Activated naive CD4-positive, alpha-beta T cell treated with anti-CD3 and anti-CD28 coated beads for 36 hours (primary cell): ENCODE measurements at places on chromosomes 3 and 15. TPM values are rescaled to one million over a fixed set of nuclear protein-coding genes. Genes with fewer than 3 reads are reported as not detected.

DNA sequence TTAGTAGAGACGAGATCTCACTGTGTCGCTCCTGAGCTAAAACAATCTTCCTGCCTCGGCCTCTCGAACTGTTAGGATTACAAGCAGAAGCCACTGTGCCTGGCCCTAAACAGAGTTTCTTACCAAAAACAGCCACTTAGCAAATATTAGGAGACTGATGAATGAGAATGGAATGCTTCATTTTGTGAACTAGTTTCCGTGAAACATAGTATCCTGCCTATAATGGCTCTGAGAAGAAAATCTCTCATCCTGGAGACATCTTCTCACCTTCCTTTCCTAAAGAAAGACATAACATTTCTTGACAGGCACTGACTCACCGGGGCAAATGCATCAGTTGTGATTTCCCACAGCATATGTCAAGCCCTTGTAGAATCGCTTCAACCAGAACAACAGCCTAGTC lies 44.9 kb downstream of the GJD2 start:
- H3K4me3 ChIP-seq, result no peak overlapping the region
- DNase-seq, result no peak
- H3K27ac ChIP-seq, result no peak overlapping the region
- H3K4me1 ChIP-seq, result no peaks in the 10 kb centered on the region

GRCh38 chr3:51581524-51581923 lies 43.0 kb downstream of the RAD54L2 start:
- no peak overlapping the region for H3K4me3 ChIP-seq
- H3K27me3 ChIP-seq, result no peaks in the 10 kb centered on the region
- no peak for DNase-seq
- peaks cover 10% of the 10 kb centered on the region for H3K4me1 ChIP-seq
- no peak overlapping the region for H3K27ac ChIP-seq
- peaks cover 8% of the 10 kb centered on the region for H3K36me3 ChIP-seq

DNA sequence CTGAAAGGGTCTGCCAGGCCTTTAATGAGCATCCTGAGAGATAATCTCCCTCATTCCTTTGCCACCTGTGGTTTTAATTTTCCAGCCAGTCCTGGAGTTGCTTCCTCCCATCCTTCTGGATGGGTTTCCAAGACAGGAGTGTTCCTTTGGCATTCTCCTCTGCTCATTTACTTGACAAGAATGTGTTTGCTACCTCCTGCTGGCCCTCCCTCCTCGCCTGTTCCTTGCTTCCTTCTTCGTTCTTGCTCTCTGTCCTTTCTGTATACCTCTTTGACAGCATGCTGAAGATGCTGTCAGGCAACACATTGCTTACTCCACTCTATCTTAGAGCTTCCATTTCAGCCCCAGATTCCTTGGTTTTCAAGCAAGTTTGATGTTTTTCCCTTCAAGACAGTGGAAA lies 46.0 kb downstream of the ERC2 start:
- DNase-seq, result no peak
- peaks cover 5% of the 10 kb centered on the region for H3K4me1 ChIP-seq
- peak overlapping the region; percentile 5 for H3K27ac ChIP-seq
- H3K27me3 ChIP-seq, result peaks cover 14% of the 10 kb centered on the region
- H3K4me3 ChIP-seq, result no peak overlapping the region

- peak within 1 kb of the TSS; percentile 92 for H3K4me3 ChIP-seq
- peaks cover 6% of the 10 kb centered on the region for H3K27me3 ChIP-seq
- peaks cover 29% of the 10 kb centered on the region for H3K4me1 ChIP-seq
These were observed at the start of gene EID1 for GRCh38 chr15:48877630-48878595. EID1 (plus strand) TSS chr15:48878134; CDS start chr15:48878177, 43 bp downstream.

GRCh38 chr3:24981924-24982323 lies 446.1 kb upstream of the RARB start:
- no peak for DNase-seq
- H3K4me1 ChIP-seq, result no peaks in the 10 kb centered on the region
- no peaks in the 10 kb centered on the region for H3K36me3 ChIP-seq
- no peak overlapping the region for H3K27ac ChIP-seq

DNA sequence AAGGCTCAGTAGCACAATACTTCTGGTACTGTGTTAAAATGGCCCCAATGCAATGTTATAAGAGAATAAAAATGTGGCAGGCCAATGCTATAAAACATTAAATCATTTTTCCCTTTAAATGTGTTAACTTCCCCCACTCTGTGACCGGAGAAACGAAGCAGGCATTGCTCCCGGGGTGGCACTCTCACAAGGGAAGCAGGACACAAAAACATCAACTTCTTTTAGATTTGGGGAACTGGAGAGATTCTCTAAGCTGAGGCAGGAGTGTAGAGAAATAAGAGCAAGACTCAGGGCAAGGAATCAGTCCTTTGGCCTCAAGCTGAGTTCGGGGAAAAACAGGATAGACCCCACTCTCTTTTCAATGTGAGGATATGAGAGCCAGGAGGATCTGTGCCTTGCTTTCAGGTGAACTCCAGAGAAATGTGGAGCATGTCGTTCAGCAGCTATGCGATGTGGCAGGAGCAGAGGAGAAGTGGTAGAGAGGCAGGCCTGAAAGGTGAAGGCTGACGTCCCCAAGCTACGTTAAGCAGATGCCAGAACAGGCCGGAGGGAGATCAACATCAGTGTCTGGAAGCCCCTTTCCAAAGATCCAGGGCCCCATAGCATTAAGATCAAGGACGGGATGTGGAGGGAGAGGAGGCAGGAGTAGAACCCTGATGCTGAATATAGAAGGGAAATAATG lies 160.2 kb downstream of the PLD1 start:
- H3K4me1 ChIP-seq, result no peaks in the 10 kb centered on the region
- H3K27ac ChIP-seq, result no peak overlapping the region
- H3K27me3 ChIP-seq, result no peaks in the 10 kb centered on the region
- no peak for DNase-seq

DNA sequence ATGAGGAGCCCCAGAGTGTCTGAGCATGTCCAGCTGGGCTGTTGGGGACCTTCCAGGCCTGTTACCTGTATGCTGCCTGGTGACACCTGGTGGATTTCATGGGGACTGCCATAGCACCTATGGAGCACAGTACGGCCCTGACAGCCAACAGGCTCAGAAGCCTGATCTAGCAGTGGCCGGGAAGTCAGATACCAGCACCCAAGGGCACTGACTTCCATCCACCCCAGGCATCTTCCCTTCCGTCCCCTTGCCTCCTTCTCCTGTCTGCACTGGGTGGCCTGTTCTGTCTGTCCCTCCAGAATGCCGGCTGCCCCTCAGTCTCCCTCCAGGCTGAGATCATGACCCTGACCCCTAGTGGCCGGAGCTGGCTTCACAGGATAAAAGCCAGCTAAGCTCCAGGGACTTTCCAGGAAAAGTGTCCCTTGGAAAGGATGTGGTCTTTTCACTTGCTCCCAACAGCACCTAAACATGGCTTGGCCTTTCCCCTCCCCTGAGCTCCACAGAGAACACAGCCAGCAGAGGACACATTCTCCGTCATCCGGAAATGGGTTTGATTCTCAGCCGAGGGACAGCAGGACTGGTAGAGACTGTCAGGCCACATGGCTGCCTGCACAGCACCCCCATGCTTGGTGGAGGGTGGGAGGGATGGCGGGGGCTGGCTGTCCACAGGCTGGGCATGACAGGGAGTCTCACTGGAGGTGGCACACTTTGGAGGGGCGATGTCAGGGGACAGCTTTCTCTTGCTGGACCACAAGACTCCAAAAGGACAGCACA lies 9.5 kb downstream of the RPS17 start:
- peak overlapping the region; percentile 8 for H3K4me3 ChIP-seq
- H3K27me3 ChIP-seq, result no peaks in the 10 kb centered on the region
- H3K36me3 ChIP-seq, result peaks cover 18% of the 10 kb centered on the region
- no peak overlapping the region for H3K27ac ChIP-seq

DNA sequence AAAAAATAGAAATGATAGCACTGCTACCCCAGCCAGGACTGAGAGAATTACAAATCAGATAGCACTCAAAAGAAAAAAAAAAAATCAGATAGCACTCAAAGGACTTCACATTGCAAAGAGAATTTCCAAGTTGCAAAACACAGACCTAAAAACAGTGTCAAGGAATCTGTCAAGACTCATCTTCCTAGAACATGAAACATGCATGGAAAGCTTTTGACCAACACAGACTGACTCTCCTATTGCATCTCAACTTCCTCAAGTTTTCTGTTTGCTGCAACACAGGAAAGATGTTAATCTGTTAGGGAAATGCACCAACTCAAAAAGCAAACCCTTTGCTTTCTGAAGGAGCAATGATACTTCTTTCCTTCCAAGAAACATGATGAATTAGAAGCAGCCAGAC lies 42.3 kb downstream of the RAB27A start:
- no peak for DNase-seq
- H3K4me3 ChIP-seq, result no peak overlapping the region
- peaks cover 33% of the 10 kb centered on the region for H3K36me3 ChIP-seq
- H3K27me3 ChIP-seq, result no peaks in the 10 kb centered on the region
- peaks cover 64% of the 10 kb centered on the region for H3K4me1 ChIP-seq
- H3K27ac ChIP-seq, result no peak overlapping the region

- no peak for DNase-seq
- H3K27ac ChIP-seq, result no peak overlapping the region
These were observed 16.9 kb downstream of the ZNF717 start for GRCh38 chr3:75768303-75769017.

DNA sequence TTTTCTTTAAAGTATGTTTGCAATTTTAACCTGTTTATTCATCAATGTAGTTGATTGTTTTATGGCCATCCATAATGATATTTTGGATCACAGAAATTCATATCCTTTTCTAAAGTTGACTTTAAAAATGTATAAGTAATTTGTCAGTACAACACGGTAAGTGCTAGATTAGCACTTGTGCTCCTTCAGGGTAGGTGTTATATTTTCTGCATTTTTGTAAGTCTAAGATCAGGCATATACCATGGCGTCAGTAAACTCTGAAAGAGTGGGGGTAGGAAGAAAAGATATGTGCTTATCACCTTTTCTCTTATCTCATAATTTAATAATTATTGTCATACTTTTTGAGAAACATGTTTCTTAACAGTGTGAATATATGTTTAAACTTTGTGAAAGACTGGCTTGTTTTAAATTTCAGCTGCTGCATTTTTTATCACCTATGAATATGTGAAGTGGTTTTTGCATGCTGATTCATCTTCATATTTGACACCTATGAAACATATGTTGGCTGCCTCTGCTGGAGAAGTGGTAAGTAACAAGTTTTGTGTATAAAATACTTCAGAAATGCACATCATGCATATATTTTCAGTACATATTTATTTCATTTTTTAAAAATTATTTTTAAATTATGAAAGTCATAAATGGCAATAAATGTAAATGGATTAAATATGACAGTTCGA lies 22.1 kb downstream of the SLC25A26 start:
- no peak overlapping the region for H3K27ac ChIP-seq
- H3K4me1 ChIP-seq, result peaks cover 23% of the 10 kb centered on the region
- H3K27me3 ChIP-seq, result no peaks in the 10 kb centered on the region
- peaks cover 52% of the 10 kb centered on the region for H3K36me3 ChIP-seq
- DNase-seq, result no peak

GRCh38 chr3:197354568-197355001 lies 56.2 kb upstream of the DLG1 start:
- no peak for DNase-seq
- H3K4me3 ChIP-seq, result no peak overlapping the region
- no peaks in the 10 kb centered on the region for H3K27me3 ChIP-seq
- no peak overlapping the region for H3K27ac ChIP-seq
- no peaks in the 10 kb centered on the region for H3K36me3 ChIP-seq

DNA sequence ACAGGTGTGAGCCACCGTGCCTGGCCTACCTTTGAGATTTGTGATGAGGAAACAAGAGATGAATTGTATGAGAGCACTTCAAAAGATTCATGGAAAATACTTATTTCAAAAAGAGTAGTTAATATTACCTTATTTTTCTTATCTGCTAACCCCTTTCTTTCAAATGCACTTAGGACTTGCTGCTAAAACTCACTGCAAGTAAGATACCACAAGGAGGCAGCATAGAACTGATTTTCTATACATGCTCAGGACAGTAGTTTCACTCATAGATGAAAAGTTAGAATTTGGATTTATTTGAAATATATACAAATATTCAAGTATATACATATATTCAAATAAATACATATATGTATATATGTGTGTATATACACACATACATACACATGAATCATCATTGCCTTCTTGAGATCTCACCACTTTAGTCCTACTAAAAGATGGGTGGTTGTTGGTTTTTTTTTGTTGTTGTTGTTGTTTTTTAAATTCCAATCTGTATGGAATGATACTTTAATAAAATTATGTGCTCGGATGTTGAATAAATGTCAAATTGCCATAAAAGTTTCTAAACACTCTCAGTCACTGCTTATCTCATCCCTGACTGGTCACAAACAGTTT lies 2.4 kb downstream of the CCNDBP1 start:
- H3K4me1 ChIP-seq, result peaks cover 13% of the 10 kb centered on the region
- no peak overlapping the region for H3K4me3 ChIP-seq
- DNase-seq, result no peak
- H3K27me3 ChIP-seq, result no peaks in the 10 kb centered on the region

DNA sequence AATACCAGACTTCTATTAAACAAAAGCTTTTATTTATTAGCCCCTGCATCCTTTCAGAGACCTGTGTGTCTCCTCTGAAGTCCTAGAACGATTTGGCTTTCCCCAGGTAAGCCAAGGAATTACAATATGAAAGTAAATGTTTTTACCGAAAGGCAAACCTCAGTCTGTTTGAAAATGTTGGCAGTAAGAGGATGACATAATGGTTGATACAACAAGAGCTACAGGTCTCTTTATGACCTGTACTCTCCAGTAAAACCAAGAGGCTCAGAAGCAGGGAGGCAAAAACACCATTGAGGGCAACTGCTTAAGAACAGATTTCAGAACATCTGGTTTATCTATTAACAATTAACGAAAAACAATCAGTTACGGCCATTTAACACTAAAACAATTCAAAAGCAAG lies 107.8 kb downstream of the ADAM10 start:
- no peak overlapping the region for H3K27ac ChIP-seq
- peaks cover 26% of the 10 kb centered on the region for H3K36me3 ChIP-seq

- no peak overlapping the region for H3K27ac ChIP-seq
- DNase-seq, result no peak
- no peak overlapping the region for H3K4me3 ChIP-seq
- no peaks in the 10 kb centered on the region for H3K36me3 ChIP-seq
- no peaks in the 10 kb centered on the region for H3K4me1 ChIP-seq
- H3K27me3 ChIP-seq, result no peaks in the 10 kb centered on the region
These were observed 349.5 kb upstream of the POU1F1 start for GRCh38 chr3:87625876-87626275.

Gene KBTBD12
- total RNA-seq, result not detected

Gene IGSF11
- total RNA-seq, result 0.07 TPM

Gene UMPS
- 29.6 TPM for total RNA-seq

Gene SNX22
- total RNA-seq, result 0.19 TPM

Gene FBXW12
- not detected for total RNA-seq

Gene PRRT3
- total RNA-seq, result 5.8 TPM
